ENCODE measurements at places on chromosomes 7 and 10.

- H3K27ac ChIP-seq: no peak overlapping the region
- DNase-seq: no peak
- H3K27me3 ChIP-seq: peaks cover 2% of the 10 kb centered on the region
- H3K4me3 ChIP-seq: no peak overlapping the region
- H3K4me1 ChIP-seq: no peaks in the 10 kb centered on the region
- no peaks in the 10 kb centered on the region for H3K36me3 ChIP-seq
Observed at GRCh38 chr10:29316308-29317026, 27.6 kb downstream of the LYZL1 start.

DNA sequence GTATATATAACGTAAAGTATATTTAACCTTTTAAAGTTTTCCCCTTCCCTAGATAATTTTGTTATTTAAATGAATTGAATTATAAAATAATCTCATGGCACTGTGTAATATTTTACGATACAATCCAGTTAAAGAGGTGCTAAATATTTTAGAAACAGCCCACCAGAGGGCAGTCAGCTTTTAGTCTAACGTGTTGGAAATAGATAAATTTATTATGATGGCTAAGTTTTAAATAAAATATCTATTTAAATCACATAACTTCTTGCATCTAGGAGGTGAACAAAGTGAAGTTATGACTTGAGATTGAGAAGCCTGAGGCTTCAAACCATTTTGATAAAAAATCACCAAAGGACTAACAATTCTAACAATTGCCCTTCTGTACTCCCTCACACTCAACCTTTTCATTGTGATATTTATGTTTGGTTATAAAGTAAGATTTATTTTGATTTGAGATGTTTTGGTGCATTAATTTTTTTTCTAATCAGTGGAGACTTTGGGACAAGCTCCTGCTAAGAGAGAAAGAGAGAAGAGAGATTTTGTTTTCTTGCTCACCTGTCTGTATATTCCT lies 171.5 kb upstream of the SP4 start:
- H3K4me1 ChIP-seq: no peaks in the 10 kb centered on the region
- no peak overlapping the region for H3K4me3 ChIP-seq
- no peak overlapping the region for H3K27ac ChIP-seq
- peaks cover 10% of the 10 kb centered on the region for H3K27me3 ChIP-seq
- H3K36me3 ChIP-seq: no peaks in the 10 kb centered on the region

DNA sequence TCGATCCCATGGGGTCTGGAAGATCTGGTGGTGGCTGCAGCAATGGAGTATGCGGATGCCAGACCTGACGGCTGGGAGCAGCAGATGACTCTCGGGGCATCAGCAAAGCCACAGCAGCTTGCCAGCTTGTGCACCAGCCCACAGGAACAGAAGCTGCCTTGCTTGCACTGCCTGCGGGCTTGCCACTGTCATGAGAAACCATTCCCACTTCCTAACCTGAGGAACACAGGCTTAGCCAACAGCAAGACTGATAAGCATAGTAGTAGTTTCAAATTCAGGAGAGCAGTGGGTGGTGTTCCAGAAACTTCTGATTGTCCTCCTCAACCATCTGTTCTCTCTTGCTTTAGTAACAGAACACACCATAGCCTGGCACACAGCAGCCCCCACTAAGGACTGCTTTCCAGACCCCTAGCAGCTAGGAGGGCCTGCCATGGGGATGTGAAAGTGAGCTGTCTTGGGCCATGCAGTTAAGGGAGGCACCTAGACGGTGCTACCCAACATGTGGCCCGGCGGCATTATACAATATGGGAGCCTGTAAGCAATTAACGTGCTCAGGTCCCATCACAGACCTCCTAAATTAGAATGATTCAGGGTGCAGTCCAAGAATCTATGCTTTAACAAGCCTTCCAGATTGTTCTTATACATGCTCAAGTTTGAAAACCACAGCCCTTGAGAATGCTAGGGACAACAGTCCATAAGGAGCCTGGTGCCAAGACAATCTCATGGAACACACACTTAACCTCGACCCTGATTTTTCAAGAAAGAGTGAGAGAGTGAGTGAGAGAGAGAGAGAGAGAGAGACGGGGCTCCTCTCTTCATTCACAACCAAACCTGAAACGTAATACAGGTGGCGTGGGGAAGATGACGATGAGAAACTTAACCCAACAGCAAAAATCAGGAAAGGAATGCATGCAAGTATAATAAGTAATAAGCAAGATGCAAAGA lies 7.1 kb downstream of the ANXA11 start:
- no peaks in the 10 kb centered on the region for H3K27me3 ChIP-seq
- DNase-seq: no peak

DNA sequence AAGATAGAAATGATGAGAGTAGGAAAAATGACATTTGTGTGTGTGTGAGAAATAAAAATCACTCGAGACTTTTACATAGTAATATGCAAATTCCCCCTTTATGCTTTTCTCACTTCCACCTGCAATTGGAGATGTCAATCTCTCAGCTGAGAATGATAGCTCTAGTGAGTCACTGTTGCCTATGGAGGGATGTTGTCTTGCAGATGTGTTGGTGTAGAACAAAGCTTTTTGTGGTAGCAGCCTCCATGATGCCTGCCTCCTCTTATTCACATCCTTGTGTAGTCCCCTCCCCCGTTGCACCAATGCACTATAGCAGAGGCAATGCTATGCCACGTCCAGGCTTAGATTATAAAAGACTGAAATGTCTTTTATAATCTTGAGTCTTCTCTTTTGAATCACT lies 33.8 kb downstream of the SPAG6 start:
- H3K27me3 ChIP-seq: no peaks in the 10 kb centered on the region
- peak overlapping the region; percentile 92 for H3K27ac ChIP-seq
- peak; percentile 39 for DNase-seq
- H3K4me3 ChIP-seq: peak overlapping the region; percentile 47
- H3K4me1 ChIP-seq: peaks cover 20% of the 10 kb centered on the region

- H3K36me3 ChIP-seq: no peaks in the 10 kb centered on the region
- no peaks in the 10 kb centered on the region for H3K4me1 ChIP-seq
- H3K27ac ChIP-seq: no peak overlapping the region
- H3K27me3 ChIP-seq: peaks cover 26% of the 10 kb centered on the region
- DNase-seq: no peak
Observed at GRCh38 chr7:27171637-27172314, 2.3 kb downstream of the HOXA10 start.

DNA sequence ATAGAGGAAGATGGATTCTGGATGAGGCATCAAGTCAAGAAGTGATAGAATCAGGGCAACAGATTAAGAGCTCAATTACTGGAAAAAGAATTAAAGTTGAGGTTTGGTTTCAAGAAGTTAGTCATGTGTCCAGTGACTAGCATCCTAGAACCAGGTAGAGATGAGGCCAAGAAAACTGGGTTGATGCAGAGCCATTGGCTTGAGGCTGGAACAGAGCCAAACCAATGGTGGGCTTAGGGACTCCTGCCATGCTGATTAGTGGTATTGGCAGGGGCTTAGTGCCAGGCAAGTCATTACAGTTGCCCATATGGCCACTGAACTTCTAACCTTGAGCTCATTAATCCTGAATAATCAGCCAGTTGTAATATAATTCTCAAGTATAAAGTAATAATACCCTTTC lies 18.5 kb downstream of the ZNF277 start:
- no peaks in the 10 kb centered on the region for H3K4me1 ChIP-seq
- no peaks in the 10 kb centered on the region for H3K36me3 ChIP-seq
- no peak overlapping the region for H3K27ac ChIP-seq
- DNase-seq: no peak

DNA sequence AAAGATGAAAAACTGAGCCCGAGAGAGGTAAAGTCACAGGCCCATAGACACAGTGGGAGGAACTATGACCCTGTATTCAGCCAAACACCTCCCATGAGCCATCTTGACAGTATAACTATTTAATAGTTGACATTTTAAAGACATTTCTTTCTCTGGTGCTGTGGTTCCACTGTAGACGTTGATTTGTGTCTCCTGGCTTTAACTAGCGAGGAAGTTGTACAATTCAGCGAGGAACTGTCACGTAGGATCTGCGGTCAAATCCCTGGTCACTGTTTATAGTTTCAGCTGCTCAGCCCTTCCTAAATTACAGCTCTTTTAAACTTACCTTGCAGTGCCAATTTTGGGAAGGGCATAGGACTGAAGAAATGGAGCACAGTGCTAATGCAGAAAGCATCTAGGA lies 7.1 kb upstream of the CELF2 start:
- no peaks in the 10 kb centered on the region for H3K36me3 ChIP-seq
- no peak overlapping the region for H3K27ac ChIP-seq
- DNase-seq: no peak
- no peak overlapping the region for H3K4me3 ChIP-seq

GRCh38 chr10:96494694-96495093 lies 19.0 kb downstream of the TLL2 start:
- no peak for DNase-seq
- H3K36me3 ChIP-seq: no peaks in the 10 kb centered on the region

- no peaks in the 10 kb centered on the region for H3K4me1 ChIP-seq
- no peak overlapping the region for H3K4me3 ChIP-seq
- no peaks in the 10 kb centered on the region for H3K27me3 ChIP-seq
Observed at GRCh38 chr7:36884351-36884750, 160.1 kb upstream of the AOAH start.

DNA sequence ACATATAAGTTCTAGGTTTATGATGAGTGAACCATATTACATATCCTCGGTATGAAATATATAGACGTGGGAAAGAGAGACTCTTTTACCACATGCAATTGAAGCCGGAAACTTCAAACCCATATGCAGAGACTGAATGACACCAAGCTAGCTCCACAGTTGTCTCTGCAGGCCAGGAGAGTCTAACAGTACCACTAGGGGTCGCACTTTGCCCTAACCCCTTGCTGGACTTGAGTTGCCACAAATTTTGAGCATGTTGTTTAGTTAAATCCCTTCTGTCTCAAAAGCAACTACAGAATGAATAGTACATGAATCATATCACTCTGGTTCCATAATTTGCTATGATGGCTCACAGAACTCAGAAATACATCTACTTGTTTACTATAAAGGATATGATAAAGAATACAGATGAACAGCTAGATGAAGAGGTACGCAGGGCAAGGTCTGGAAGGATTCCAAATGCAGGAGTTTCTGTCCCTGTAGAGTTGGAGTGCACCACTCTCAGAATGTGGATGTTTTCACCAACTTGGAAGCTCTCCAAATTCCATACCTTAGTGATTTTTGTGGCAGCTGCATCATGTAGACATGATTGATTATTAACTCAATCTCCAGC lies 112.4 kb upstream of the YAE1 start:
- no peak overlapping the region for H3K27ac ChIP-seq
- H3K27me3 ChIP-seq: no peaks in the 10 kb centered on the region
- no peaks in the 10 kb centered on the region for H3K36me3 ChIP-seq
- DNase-seq: peak; percentile 23
- no peaks in the 10 kb centered on the region for H3K4me1 ChIP-seq
- no peak overlapping the region for H3K4me3 ChIP-seq

DNA sequence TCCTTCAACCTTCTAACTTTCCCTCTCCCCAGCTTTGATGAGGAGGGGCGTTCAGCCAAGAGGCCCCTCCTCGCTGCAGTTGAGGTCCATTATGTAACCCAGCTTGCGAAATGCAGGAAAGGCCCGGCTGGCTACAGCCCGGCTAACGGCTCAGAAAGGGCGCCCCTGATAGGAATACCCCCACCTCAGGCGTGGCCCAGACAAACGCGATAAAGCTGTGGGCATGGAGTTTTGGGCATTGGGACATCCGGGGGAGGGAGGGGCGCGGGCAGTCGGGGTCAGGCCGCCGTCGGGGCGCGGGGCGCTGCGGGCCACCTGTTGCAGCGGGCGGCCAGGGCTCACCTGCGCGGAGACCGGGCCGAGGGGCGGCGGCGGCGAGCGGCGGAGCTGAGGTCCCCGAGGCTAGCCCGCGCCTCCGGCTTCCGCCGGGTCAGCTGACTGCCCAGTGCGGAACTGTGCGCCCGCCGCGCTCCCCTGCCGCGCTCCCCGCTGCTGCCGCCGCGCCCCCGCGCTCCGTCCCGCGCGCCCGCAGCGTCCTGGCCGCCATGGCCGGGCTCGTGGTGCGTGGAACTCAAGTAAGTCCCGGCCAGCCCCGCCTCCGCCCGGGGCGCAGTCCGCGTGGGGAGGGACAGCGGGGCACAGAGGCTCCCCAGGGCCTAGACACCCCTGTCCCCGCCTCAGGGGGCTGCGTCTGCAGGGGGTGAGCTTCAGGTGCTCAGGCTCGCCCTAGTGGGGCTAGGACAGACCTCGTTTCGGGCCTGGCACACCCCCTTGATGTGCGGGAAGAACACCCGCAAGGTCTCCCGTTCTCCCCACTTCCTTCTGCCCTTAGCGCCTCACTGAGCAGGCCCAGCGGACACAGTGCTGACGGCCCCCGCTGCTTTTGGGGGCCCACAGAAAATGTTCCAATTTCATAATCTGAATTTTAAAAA lies at the start of gene LRMDA:
TSS of gene LRMDA (plus strand) at position 445 of the 932 bp plus-strand sequence.
- no peak within 1 kb of the TSS for H3K27ac ChIP-seq
- H3K4me1 ChIP-seq: no peaks in the 10 kb centered on the region
- peaks cover 12% of the 10 kb centered on the region for H3K27me3 ChIP-seq
- H3K4me3 ChIP-seq: no peak within 1 kb of the TSS

- no peak overlapping the region for H3K4me3 ChIP-seq
- H3K27me3 ChIP-seq: no peaks in the 10 kb centered on the region
- H3K27ac ChIP-seq: no peak overlapping the region
- no peaks in the 10 kb centered on the region for H3K36me3 ChIP-seq
- no peak for DNase-seq
- H3K4me1 ChIP-seq: peaks cover 47% of the 10 kb centered on the region
Observed at GRCh38 chr10:70476249-70477035, 2.1 kb upstream of the PALD1 start.

DNA sequence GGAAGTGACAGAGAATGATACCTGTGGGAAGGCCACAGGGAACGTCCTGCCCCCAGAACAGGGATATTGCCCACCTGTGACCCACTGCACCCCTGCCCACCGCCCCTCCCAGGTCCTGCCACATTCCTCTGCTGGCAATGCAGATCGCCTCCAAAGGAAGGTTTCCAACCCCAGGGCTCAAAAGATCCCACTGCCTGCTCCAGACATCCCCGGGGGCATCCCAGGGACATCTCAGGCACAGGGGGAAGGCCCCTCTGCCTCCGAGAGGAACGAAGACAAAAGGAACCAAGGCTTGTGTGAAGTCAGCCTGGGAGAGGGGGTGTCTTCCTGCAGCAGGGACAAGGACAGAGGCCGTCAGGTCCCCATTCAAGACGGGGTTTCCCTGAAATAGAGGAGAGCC lies 28.5 kb downstream of the NUDT1 start:
- H3K27ac ChIP-seq: no peak overlapping the region
- peaks cover 28% of the 10 kb centered on the region for H3K36me3 ChIP-seq
- no peak for DNase-seq
- H3K4me1 ChIP-seq: no peaks in the 10 kb centered on the region
- H3K4me3 ChIP-seq: no peak overlapping the region

- H3K36me3 ChIP-seq: no peaks in the 10 kb centered on the region
- no peaks in the 10 kb centered on the region for H3K4me1 ChIP-seq
- H3K27me3 ChIP-seq: no peaks in the 10 kb centered on the region
- no peak overlapping the region for H3K27ac ChIP-seq
- no peak for DNase-seq
Observed at GRCh38 chr10:35925493-35925892, 283.4 kb upstream of the FZD8 start.

DNA sequence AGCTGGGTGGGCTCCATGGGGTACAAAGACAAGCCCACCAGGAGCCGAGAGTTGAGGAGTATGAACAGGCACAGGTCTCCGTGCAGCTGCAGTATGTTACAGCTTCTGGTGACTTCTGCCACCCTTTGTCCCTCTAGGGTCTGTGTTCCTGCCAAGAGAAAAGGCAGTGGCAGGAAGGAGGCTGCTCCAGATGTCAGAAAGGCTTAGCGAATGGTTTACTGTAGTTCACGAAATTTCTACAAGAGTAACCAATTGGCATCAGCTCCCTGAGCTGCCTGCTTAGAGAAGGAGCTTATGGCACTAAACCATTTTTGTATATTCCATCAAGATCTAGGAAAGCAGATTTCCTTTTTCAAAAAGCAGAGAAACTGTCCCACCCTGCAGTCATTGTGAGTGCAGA lies 48.2 kb upstream of the TMEM72 start:
- H3K36me3 ChIP-seq: no peaks in the 10 kb centered on the region
- DNase-seq: no peak
- H3K4me3 ChIP-seq: no peak overlapping the region
- peaks cover 2% of the 10 kb centered on the region for H3K27me3 ChIP-seq
- no peak overlapping the region for H3K27ac ChIP-seq

Measured in GM12878 (cell line).